ENCODE measurements at places on chromosomes 5 and 9. TPM values are rescaled to one million over a fixed set of nuclear protein-coding genes. Genes with fewer than 3 reads are reported as not detected.

The DMAC1 gene
- total RNA-seq = 135 TPM

DNA sequence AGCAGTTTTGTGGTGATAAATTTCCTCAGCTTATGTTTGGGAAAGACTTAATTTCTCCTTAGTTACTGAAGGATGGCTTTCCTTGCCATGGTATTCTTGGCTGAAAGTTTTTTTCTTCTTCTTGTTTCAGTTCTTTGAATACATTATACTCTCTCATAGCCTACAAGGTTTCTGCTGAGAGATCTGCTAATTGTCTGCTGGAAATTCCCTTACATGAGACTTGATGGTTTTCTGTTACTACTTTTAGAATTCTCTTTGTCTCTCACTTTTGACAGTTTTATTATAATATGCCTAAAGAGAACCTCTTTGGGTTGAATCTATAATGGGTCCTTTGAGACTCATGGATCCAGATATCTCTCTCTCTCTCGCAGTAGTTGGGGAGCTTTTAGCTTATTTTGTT is 693.6 kb downstream of the PRELID2 start:
- no peaks in the 10 kb centered on the region for H3K27me3 ChIP-seq
- no peaks in the 10 kb centered on the region for H3K4me1 ChIP-seq
- H3K27ac ChIP-seq = no peak overlapping the region
- no peak overlapping the region for H3K4me3 ChIP-seq
- H3K36me3 ChIP-seq = no peaks in the 10 kb centered on the region

The FOXD4L4 gene
- total RNA-seq = 0.21 TPM

DNA sequence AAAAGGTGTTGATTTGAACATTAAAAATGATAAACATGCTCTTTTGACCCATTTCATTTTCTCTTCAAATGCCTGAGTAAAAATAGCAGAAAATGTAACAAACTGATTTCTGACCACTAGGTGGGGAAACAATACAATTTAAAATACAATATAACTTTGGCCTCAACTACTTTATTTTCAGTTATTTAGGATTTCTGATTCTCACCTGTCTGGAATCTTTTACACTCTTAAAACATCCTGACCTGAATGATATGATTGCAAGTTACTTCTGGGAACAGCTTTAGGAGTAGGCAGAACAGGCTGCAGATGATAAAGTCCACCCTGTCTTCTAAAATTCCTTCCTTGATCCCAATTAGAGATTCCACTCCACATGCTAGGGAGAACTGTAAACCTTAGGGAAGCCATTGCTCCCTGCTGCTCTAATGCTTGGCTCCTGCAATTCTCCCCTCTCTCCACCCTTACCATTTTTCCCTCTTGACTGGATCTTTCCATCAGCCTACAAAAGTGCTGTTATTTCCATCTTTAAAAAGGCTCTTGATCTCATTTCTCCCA is 70.3 kb downstream of the FYB1 start:
- H3K27me3 ChIP-seq = no peaks in the 10 kb centered on the region
- DNase-seq = no peak
- H3K27ac ChIP-seq = no peak overlapping the region
- no peaks in the 10 kb centered on the region for H3K4me1 ChIP-seq
- no peaks in the 10 kb centered on the region for H3K36me3 ChIP-seq

The ACTBL2 gene
- total RNA-seq = not detected

- DNase-seq = no peak
- no peaks in the 10 kb centered on the region for H3K36me3 ChIP-seq
- no peaks in the 10 kb centered on the region for H3K4me1 ChIP-seq
- H3K27me3 ChIP-seq = no peaks in the 10 kb centered on the region
Measured at GRCh38 chr5:14134083-14134482, 9.1 kb upstream of the TRIO start.

DNA sequence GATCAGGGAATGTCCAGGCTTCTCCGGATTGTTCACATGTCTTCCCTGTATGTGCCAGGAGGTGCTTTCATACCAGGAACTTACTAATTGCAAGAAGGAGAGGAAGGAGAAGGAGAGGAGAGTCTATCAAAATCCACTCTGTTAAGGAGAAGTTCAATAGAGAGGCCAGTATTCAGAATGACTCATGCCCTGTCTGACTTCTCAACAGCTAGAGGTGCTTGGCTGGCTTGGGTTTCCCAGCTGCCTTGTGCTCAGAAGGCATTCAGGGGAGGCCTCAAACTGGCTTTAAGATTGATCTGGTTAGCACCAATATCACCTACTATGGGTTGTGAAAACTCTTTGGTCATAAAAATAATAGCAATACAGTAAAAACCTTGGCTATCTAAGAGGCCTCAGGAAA is 167.9 kb upstream of the GLRA1 start:
- no peak overlapping the region for H3K4me3 ChIP-seq
- no peaks in the 10 kb centered on the region for H3K27me3 ChIP-seq
- no peak for DNase-seq
- H3K4me1 ChIP-seq = no peaks in the 10 kb centered on the region

GRCh38 chr9:73080110-73080694 is 71.5 kb upstream of the ANXA1 start:
- no peak overlapping the region for H3K27ac ChIP-seq
- DNase-seq = no peak
- no peaks in the 10 kb centered on the region for H3K4me1 ChIP-seq
- no peaks in the 10 kb centered on the region for H3K36me3 ChIP-seq
- no peaks in the 10 kb centered on the region for H3K27me3 ChIP-seq

The TMEM174 gene
- not detected for total RNA-seq

The PCDHA9 gene
- total RNA-seq = 0.08 TPM

- peak within 1 kb of the TSS; percentile 89 for H3K4me3 ChIP-seq
- peaks cover 48% of the 10 kb centered on the region for H3K4me1 ChIP-seq
- peak within 1 kb of the TSS; percentile 82 for H3K27ac ChIP-seq
- DNase-seq = no peak
- no peaks in the 10 kb centered on the region for H3K36me3 ChIP-seq
Measured at GRCh38 chr9:98943682-98944056, at the start of gene COL15A1. Gene COL15A1 (plus strand): TSS chr9:98943907. CDS start chr9:98944062, 155 bp downstream.

The NUTM2G gene
- not detected for total RNA-seq

GRCh38 chr5:81961651-81962440 is 10.0 kb upstream of the ATG10 start:
- H3K27ac ChIP-seq = no peak overlapping the region
- no peak for DNase-seq
- no peaks in the 10 kb centered on the region for H3K4me1 ChIP-seq
- no peaks in the 10 kb centered on the region for H3K27me3 ChIP-seq
- H3K36me3 ChIP-seq = no peaks in the 10 kb centered on the region

DNA sequence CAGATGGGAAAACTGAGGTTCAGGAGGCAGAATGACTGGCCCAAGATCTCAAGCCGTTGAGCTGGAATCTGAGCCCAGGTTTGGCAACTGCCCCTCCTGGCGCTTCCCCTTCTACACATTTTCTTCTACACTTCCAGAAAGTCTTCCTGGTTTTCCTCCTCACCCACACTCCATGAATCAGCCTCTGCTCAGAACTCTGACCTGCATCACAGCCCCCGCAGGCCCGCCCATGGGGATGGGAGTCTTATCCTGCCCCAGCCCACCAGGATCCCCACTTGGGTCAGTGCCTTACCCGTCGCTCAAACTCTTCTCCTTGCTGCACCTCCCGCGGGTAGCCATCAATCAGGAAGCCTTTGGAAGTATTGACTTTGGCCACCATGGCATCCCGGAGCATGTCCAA is 5.9 kb downstream of the AK1 start:
- peaks cover 10% of the 10 kb centered on the region for H3K36me3 ChIP-seq
- no peaks in the 10 kb centered on the region for H3K27me3 ChIP-seq
- DNase-seq = no peak

The THBS4 gene
- total RNA-seq = 73.9 TPM

GRCh38 chr9:3708751-3709150 is 182.9 kb upstream of the RFX3 start:
- no peaks in the 10 kb centered on the region for H3K27me3 ChIP-seq
- DNase-seq = no peak
- H3K27ac ChIP-seq = no peak overlapping the region

DNA sequence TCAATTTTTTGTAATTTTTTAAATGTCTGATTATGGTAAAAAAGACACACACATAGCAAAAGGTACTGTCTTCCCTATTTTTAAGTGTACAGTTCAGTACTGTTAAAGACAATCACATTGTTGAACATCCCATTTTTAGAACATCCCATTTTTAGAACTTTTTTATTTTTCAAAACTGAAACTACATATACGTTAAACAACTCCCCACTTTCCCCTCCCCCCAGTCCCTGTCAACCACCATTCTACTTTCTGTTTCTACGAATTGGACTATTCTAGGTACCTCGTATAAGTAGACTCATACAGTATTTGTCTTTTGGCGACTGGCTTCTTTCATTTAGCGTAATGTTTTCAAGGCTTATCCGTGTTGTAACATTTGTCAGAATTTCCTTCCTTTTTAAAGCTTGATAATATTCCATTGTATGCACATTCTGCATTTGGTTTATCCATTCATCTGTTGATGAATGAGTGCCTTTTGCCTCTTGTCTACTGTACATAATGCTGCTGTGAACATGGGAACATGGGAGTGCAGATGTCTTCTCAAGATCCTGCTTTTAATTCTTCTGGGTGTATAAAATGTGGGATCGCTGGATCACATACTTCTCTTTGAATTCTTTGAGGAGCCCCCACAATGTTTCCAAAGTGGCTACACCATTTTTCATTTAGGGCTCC is 154.0 kb downstream of the PIK3R1 start:
- no peak overlapping the region for H3K4me3 ChIP-seq
- H3K36me3 ChIP-seq = no peaks in the 10 kb centered on the region
- no peak overlapping the region for H3K27ac ChIP-seq
- H3K4me1 ChIP-seq = no peaks in the 10 kb centered on the region

DNA sequence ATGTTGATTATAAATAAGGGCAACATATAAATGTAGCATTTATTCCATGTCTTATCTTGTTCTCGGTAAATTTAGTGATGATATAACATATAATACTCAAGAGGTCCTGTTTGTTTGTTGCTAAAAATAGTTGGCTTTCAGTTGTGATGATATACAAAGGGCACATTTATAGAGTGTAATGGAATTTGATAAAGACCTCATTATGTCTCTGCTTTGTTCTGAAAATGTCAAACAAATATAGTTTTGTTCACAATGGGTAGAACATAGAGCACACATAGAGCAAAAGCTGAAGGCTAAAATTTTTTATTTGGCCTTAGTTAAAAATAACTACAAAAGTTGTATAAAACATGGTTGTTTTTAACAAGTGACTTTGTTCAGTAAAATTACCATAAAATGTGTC is 477.1 kb upstream of the SMC2 start:
- no peak overlapping the region for H3K27ac ChIP-seq
- no peaks in the 10 kb centered on the region for H3K4me1 ChIP-seq
- H3K27me3 ChIP-seq = no peaks in the 10 kb centered on the region

DNA sequence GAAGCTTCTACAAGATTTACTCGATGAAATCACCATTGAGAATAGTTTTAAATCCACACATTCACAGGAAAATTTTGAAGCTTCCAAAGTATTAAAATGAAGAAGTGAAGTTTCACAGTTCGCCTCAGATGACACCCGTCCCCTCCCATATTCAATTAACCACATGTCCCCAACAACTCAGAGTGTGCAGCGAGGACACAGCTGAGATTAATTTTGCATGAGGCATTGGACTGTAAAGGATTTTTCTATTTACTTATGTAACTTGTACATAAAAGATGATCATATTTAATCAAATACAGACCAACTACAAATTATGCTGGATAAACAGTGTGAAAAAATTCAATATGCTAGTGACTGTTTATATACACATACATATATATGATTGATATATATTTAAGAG is 84.7 kb upstream of the OLFM1 start:
- H3K27me3 ChIP-seq = no peaks in the 10 kb centered on the region
- H3K27ac ChIP-seq = no peak overlapping the region
- H3K4me1 ChIP-seq = no peaks in the 10 kb centered on the region
- no peaks in the 10 kb centered on the region for H3K36me3 ChIP-seq
- no peak overlapping the region for H3K4me3 ChIP-seq

The UNC13B gene
- 23.8 TPM for total RNA-seq

GRCh38 chr9:114677418-114677817 is 4.6 kb downstream of the TEX48 start:
- no peak for DNase-seq
- no peak overlapping the region for H3K27ac ChIP-seq
- no peak overlapping the region for H3K4me3 ChIP-seq
- no peaks in the 10 kb centered on the region for H3K36me3 ChIP-seq
- H3K4me1 ChIP-seq = no peaks in the 10 kb centered on the region
- H3K27me3 ChIP-seq = peaks cover 21% of the 10 kb centered on the region

DNA sequence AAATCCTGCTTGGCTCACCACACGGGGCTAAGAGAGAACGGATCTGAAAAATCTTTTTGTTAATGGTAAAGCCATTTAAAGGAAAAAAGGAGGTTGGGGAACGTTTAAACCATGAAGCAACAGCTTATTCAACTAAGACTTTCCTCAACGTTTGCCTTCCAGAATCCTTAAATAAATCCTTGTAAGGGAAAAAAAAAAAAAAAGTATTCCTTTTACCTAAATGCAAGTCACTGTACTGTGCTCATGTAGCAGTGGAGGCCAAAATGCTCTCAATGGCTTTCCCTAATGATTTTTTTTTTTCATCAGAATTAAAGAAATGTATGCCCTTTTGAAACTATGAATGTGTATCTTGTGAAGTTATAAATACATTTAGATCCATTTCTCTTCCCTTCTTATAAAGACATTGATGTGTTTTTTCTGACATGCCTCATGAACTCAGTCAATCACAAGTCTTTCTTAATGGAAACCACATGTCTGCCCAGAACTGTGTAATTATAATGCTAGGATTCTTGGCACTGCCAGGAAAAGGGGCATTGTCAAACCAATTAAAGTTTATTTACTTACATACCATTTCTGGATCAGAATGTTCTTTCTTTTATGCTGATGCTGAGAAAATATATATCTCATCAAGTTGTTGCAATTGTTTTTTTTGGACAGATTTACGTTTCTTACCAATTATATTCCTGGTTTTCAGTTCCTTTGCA is 107.5 kb downstream of the EBF1 start:
- DNase-seq = no peak
- H3K27me3 ChIP-seq = no peaks in the 10 kb centered on the region
- no peaks in the 10 kb centered on the region for H3K36me3 ChIP-seq
- peaks cover 16% of the 10 kb centered on the region for H3K4me1 ChIP-seq
- no peak overlapping the region for H3K27ac ChIP-seq

- H3K36me3 ChIP-seq = no peaks in the 10 kb centered on the region
- peaks cover 35% of the 10 kb centered on the region for H3K4me1 ChIP-seq
- H3K27ac ChIP-seq = no peak overlapping the region
- H3K4me3 ChIP-seq = no peak overlapping the region
Measured at GRCh38 chr5:79834098-79834753, 144.6 kb downstream of the CMYA5 start.

Data from heart left ventricle (tissue), 16 donors.